ENCODE measurements at places on chromosomes 1 and 21.

DNA sequence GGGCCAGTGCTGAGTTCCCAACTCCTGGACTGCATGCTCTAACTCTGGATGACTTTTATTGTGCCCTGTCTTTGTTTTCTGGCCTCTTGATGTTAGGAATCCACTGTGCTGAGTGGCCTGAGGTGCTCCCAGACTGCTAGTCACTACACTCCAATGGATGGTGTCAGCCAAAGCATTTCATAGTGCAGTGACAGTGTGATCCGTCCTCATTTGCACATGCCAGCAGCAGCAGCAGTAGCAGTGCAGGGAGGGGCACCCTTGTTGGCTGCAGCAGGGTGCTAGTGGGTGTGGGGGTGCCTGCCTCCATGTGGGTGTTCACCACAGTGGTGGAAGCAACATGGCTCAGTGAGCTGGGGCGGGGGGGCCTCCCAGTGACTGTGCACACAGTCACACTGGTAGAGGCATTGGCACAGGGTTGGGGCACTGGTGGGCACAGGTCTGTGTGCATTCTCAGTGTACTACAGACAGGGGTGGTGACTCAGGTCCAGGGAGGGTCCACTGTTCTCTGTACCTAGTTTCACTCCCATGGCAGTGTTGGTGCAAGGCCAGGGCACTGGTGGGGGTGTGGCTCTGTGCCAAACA, 214.0 kb downstream of the ZC3H11B start:
- DNase-seq: no peak

DNA sequence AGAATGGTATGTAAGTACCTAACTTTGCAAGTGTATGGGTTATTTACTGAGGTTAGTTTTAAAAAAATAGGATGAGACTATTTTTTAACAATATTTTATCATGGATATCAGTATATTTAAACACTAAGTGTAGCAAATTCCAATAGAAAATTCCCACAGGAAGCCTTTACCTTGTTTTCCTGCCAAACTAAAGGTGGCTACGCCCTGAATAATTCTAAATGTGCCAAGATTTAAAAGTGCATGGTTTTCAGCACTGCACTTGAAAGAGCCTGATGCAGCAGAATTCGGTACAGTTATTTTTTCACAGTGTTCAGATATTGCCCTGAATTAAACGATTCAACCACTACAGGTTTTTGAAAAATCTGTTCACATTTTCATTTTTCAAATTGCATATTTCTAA, 1622.8 kb upstream of the B3GALT2 start:
- no peak for DNase-seq

GRCh38 chr1:62962901-62963776, 179.2 kb downstream of the ATG4C start:
- DNase-seq: no peak

- DNase-seq: no peak
Observed at GRCh38 chr1:24027838-24028468, 47.8 kb upstream of the SRSF10 start.

DNA sequence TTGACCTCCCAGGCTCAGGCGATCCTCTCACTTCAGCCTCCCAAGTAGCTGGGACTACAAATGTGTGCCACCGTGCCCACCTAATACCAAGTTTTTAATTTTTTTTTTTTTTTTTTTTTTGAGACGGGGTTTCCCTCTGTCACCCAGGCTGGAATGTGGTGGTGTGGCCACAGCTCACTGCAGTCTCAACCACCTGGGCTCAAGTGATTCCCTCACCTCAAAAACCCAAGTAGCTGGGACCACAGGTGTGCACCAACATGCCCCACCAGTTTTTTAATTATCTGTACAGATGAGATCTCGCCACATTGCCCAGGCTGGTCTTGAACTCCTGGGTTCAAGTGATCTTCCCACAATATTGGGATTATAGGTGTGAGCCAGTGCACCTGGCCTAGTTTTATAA, 22.7 kb downstream of the PTP4A2 start:
- no peak for DNase-seq

DNA sequence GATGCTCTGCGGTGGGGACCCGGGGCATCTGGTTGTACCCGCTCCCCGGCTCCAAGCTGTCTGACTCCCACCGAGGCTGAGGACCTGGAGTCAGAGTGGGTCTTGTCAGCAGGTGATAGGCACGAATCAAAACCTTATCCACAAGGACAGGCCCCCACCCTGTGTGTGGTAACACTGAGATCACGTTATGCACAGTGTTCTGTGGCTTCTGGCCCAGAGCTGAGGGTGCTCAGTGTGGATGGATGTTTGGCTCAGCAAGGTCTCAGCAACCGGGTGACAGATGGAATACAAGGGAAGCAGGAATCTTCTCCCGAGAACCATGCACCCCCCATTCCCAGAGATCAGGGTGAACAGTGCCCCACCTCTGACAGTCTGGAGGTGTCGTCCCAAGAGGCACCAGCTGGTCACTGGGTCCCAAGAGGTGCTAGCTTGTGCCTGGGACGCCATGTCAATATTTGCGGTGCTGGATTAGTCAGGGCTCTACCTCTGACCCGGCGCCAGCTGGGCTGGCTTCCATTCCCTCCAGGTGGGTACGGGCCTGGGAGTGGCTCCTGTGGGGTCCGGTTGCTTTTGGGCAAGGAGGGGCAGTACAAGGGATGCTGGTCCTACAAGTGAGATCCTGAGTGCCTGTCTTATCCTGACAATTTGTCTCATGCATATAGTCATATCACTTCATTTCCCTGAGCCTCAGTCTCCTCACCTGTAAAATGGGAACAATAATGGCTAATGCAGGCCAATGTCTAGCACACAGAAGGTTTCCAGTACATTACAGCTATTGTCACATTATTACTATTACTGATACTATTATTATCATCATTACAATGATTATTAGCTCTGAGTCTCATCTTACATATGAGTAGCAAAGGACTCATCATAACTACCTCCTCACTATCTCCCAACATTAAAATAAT, 957 bp downstream of the CAPN9 start:
- DNase-seq: no peak

DNA sequence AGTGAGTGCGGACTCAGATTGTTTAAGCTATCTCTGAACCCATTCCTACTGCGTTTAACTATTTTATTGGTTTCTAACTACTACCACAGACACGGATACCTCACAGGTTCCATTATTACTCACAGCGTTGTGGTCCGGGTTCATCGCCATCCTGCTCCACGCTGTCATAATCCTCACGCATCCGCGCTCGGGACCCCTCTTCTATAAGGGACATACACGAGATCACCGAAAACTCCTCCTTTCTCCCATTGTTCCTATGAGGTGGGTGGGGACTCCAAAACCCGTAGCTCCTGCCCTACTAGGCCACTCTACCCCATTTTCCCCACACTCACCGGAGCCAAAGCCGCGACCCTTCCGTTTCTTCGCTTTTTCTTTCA, 610 bp downstream of the RBM8A start:
- DNase-seq: no peak

- no peak for DNase-seq
Observed at GRCh38 chr1:14919751-14920150, 233.8 kb upstream of the TMEM51 start.

DNA sequence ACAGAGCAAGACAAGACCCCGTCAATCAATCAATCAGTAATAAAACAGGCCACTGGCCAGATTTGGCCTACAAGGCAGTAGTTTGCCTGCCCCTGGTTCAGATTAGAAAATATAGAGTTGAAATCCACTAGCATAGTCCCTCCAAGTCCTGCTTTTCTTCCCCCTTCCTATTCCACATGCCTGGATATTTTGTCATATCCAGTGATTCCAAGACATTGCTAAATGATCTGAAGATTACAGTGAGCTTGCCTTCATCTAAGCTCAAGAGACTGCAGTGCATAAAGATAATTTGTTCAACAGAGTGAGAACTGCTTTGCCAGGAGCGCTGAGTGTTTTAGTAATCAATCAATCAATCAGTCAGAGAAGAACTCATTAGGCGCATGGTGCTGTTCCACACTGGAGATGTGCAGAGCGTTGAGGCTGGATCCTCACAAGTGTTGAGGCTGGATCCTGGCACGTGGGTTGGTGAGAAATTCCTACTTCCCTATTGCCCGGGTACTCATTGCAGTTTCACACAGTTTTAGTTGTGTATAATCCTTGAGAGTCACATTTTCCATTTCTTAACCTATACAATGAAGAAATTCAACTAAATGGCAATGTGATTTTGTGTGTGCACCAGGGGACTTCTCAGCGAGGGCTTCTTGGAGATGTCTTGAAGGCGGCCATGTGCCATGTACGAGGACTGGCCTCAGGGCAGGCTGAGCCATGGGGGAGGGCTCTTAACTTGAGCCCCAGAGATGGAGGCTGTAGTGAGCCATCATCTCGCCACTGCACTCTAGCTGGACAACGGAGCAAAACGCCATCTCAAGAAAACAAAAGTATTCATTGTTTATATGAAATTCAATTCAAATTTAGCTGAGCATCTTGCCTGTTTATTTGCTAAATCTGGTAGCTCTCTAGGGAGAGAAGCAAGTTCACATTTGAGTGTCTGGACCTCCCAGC, 76.3 kb downstream of the TOMM20 start:
- no peak for DNase-seq

DNA sequence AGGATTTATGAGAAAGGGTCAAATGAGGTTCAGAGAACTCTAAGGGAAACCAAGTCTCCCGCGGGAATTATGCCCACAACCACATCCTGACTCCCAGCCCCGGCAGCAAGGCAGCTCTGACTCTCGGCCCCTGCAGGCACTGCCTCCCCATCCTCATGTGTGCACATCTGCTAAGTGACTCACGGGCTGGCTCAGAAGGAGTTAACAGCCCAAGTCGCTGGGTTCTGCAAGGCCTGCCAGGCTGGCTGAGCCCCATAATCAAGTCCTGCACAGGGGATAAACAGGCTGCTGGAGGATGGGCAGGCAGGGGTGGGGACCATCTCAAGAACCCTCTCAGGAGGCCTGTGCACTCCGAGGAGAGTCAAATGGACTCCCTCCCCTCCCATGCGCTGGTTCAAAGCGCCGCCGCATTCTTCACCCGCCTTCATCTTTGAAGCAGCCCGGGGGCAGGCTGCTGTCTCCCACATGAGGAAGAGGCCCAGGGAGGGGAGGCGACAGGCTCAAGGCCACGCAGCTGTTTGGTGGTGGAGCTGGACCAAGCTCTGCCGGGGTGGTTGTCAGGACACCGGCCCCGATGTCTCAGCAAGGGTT, 344.3 kb downstream of the MATN1 start:
- DNase-seq: peak; percentile 20

GRCh38 chr1:5683446-5683845, 308.8 kb downstream of the NPHP4 start:
- no peak for DNase-seq

- no peak for DNase-seq
Observed at GRCh38 chr1:31218705-31219104, 21.0 kb downstream of the NKAIN1 start.

- no peak for DNase-seq
Observed at GRCh38 chr21:38802050-38803026, 3.4 kb upstream of the ETS2 start.

GRCh38 chr1:211133393-211133835, 534 bp downstream of the KCNH1 start:
- no peak for DNase-seq

GRCh38 chr1:114117654-114118053, 36.0 kb downstream of the SYT6 start:
- no peak for DNase-seq

- no peak for DNase-seq
Observed at GRCh38 chr1:214363386-214363785, 82.4 kb downstream of the SMYD2 start.

GRCh38 chr1:231037585-231038517, 2.2 kb downstream of the FAM89A start:
- DNase-seq: no peak

GRCh38 chr1:245084551-245084950, 70.2 kb upstream of the KIF26B start:
- DNase-seq: no peak

DNA sequence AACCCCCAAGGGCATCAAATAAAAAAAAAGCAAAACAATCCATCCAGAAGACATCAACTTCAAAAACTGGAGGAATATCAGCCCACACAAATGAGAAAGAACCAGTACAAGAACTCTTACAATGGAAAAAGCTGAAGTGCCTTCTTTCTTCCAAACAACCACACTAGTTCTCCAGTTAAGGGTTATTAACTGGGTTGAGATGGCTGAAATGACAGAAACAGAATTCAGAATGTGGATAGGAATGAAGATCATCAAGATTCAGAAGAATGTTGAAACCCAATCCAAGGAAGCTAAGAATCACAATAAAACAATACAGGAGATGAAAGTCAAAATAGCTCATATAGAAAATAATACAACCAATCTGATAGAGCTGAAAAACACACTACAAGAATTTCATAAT, 104.5 kb downstream of the NME7 start:
- no peak for DNase-seq

DNA sequence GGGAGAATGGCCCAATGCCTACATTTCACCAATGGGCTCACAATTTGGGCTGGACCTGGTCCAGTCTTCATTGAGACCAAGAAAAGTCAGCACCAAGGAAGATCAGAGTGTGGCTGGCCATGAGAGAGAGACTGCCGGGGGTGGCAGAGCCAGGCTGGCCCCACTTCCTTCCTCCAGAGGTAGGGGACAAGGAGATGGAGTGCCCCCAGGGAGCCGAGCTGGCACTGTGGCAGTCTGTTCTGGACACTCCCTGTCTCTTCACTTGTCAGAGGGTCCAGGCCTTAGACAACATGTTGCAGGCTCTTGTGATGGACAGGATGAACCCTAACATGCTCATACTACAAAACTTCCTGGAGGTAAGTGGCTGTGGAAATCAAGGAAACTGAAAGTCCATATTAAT, 27.7 kb downstream of the INAVA start:
- no peak for DNase-seq

GRCh38 chr1:14110040-14110439, 410.1 kb downstream of the PRDM2 start:
- DNase-seq: no peak

- no peak for DNase-seq
Observed at GRCh38 chr1:170931650-170932049, 3.7 kb upstream of the MROH9 start.

GRCh38 chr1:192811594-192812239, 2.9 kb downstream of the RGS2 start:
- DNase-seq: no peak

DNA sequence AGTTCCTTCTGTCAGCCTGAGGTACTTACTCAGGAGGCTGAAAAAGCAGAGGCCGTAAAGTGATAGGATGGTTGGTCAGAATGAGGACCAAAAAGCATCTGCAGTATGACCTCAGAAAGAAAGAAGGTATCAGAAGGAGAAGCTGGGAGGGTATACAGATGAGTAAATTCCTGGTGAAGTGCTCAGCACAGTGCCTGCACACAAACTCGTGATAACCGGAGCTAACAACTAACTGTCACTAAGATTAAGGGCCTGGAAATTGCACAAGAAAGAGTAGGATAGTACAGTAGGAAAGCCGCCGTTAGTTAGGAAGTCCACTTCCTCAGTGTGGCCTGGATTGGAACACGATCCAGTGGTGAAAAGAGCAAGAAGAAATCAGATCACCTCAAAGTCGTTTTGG, 62.6 kb downstream of the VPS26C start:
- DNase-seq: no peak

GRCh38 chr1:222127096-222127495, 385.2 kb upstream of the DUSP10 start:
- DNase-seq: no peak
